ENCODE measurements at places on chromosomes 7 and 10.

DNA sequence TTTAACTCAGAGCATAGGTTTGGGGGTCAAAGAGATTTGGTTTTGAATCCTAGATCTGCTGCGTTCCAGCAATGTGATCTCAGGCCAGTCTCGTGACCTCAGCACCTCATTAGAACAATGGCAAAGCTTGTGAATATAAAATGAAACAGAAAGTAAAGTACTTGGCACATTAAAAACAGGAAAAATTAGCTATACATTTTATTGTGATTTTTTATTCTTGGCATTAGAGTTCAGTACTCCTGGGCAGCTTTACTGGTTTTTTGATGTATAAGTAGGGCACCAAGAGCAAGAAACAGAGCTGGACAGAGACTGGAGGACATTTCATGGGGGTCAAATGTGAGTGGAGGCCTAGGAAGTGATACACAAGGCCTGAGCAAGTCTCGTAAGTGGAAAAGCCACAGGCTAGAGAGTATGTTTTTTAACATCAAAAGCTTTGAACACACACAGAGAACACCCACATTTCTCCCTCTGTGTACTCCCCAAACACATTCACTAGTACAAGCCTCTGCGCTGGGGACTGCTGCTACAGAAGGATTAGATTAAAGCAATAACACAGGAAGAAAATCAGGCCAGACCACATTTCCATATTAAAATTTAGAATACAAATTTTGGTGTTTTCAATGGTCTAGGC lies 157.2 kb upstream of the SLC25A13 start:
- DNase-seq = no peak

- no peak for DNase-seq
Measured at GRCh38 chr10:27998954-27999275, at the start of gene ODAD2. TSS of gene ODAD2 (minus strand) at chr10:27999079. CDS start at chr10:27995142, 3,937 bp downstream.

GRCh38 chr7:68417659-68418058 lies 1180.6 kb upstream of the AUTS2 start:
- no peak for DNase-seq

DNA sequence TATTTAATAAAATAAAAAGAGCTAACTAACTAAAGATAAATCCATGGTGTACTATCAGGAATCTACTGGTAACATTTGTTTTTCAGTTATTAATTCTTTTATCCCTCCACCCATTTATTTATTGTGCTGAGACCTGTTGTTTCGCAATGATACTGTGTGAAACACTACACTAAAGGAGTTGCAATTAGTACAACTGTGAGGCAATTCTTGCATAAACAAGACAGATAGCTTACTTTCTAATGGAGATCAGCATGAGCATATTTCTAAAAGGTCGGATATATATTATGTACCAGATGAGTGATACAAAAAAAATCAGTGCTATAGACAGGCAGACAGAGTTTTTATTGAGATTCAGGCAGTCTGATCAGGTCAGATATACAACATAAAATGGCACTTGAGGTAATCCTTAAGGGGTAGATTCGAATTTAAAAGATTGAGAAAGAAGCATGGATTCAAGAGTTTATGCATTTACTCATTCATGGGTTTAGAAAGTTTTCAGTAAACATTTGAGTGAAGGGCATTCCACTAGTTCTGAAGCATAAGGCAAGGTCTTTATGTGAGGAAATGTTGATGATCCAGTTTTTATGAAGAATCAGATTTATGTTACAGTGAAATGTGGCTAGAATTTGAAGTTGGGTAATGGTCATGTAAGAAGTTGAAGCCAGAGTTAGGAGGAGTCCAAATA lies 147.6 kb downstream of the POLR1F start:
- no peak for DNase-seq

- DNase-seq = no peak
Measured at GRCh38 chr10:96118604-96119450, 11.3 kb upstream of the ZNF518A start.

DNA sequence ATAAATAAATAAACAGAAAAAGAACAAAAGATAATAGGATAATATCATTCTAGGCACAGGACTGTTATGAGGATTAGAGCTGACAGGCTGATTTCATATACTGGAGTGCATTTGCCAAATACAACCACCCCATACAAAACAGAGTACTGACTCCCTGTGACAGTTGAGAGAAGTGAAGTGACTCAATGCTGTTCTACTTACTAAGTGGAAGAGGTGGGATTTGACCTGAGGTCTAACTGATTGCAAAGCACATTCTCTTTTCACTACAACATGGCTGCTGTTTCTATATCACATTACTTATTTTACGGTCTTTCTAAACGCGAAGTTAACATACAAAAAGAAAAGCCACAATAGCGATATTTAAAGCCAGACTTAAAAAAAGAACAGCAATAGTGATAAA lies 51.4 kb downstream of the ITGB1 start:
- DNase-seq = no peak

GRCh38 chr7:10696064-10696463 lies 277.6 kb upstream of the PHF14 start:
- DNase-seq = no peak

- no peak for DNase-seq
Measured at GRCh38 chr7:70188901-70189650, 590.8 kb downstream of the AUTS2 start.

- DNase-seq = no peak
Measured at GRCh38 chr7:41872966-41873365, 170.1 kb upstream of the INHBA start.

DNA sequence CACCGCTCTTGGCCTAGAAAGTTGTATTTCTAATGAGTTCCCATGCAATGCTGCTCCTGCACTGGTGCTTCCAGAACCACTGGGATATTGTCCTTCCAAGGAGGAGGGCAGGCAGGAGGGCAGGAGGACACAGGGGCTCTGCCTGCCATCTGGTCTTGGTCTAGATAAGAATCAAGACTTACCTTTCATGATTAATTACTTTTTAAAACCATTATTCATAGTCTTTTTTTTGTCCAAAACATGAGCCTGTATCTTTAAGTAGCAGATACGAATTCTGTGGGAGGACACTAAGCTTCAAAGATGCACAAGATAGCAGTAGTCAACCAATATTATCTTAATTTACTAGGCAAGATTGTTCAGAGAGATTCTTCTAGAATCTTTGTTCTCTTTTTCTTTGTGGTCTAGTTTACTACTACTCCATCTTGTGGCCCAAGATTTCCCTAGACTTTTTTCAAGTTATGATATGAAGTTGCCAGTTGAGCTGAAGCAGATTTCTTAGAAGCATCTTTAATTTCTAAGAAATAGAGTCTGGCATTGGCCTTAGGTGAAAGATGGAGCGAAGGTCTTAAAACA lies 57.6 kb downstream of the RBM33 start:
- no peak for DNase-seq

DNA sequence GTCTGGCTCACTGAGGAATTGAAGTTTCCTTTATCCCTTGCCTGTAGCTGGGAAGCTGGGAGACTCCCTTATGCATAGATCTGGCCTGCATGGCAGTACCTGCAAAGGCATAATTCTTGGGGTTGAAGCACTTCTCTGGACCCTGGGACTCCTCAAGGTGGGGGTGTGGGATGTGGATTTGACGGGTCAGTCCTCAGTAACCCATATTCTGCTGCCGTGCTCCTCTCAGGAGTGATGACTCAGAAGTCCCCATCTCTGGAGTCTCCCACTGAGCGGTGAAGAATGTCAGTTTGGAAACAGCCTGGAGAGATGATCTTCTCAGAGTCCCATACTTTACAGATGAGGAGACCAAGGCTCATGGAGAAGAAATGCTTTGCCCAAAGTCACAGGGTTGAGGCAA lies 49.0 kb downstream of the SORCS3 start:
- DNase-seq = no peak

DNA sequence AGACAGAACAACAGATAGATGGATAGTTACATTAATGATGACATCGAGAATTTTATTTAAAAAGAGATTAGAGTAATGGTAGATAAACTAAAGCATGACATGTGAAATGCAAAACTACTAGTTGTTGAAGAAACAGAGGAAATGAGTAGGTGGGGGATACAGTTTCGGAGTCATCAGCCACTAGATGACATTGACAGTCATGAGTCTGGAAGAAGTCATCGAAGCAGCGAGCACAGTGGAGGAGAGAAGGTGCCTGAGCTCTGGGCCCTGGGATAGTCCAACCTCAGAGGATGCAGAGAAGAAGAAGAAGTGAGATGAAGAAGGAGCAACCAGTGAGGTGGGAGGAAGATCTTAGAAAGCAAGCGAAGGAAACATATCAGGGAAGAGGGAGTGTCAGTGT lies 20.2 kb upstream of the SEC61A2 start:
- DNase-seq = no peak

DNA sequence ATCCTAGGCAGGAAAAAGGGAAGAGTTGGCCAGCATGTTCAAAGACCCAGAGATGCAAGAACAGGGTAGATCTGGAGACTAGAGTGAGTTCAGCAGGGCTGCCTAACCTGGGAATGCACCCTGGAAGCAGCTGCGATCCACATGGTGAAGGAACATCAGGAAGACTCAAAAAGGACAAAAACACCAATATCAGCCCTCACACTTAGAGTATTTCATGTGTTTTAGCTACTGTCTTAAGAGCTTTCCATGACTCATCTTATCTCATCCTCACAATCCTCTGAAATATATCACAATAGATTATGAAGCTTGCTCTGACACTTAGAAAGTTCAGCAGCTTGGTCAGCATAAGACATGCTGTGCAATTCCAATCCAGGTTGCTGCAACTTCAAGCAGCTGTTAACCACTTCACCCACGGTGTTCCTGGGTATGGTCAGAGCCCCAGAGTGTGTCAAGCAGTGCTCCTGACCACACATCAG lies 380.9 kb downstream of the PARD3 start:
- no peak for DNase-seq

DNA sequence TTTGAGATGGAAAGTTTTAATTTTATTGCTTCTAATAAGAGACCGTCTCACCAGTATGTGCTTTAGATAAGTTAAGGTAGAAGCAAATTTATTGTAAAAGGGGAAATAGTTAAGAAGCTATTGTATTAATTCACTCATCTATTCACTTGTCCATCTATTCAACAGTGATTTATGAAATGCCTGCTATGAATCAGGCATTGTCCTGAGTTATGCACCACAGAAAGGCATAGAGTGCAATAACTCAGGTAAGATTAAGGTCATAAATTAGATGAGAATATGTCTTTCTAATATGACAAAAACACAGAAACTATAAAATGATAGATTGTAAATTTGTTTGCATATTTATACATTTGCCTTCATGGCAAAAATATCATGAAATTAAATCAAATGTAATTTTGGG lies 379.3 kb upstream of the PCDH15 start:
- DNase-seq = no peak

DNA sequence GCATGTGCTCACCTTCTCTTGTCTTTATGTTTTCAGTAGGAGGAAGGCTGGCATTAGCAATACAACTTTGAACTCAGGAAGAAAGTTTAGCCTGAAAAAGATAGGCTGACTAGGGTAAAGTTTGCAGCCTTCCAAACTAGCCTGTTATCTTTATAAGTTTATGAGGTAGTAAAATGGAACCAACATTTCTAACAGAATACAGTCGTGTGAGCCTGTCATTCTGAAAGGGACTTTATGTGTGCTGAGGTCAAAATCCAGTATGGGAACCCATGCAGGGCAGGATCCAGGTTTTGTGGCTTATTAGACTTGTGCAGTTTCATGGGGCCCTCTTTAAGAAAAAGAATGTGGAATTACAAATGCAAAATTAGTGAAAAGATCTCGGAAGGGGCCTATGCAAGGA lies 201.0 kb upstream of the PRPS1L1 start:
- DNase-seq = no peak

GRCh38 chr10:29099001-29099400 lies 189.9 kb upstream of the LYZL1 start:
- DNase-seq = no peak

DNA sequence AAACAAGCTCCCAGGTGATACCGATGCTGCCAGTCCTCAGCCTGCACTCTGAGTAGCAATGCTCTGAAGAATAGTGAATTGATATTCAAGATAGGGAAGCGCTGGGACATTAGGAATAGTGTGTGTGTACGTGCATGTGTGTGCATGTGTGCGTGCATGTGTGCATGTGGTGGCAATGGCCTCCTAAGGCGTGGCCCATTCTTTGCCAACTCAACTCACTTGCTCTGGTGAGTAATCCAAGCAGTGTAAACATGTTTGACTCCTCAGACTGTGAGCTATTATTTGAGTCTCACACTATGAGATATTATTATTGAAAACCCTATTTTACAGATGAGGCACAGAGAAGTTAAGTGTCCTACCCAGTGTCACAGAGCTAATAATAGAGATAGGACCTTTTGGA lies 186.6 kb downstream of the RAB11FIP2 start:
- DNase-seq = no peak

DNA sequence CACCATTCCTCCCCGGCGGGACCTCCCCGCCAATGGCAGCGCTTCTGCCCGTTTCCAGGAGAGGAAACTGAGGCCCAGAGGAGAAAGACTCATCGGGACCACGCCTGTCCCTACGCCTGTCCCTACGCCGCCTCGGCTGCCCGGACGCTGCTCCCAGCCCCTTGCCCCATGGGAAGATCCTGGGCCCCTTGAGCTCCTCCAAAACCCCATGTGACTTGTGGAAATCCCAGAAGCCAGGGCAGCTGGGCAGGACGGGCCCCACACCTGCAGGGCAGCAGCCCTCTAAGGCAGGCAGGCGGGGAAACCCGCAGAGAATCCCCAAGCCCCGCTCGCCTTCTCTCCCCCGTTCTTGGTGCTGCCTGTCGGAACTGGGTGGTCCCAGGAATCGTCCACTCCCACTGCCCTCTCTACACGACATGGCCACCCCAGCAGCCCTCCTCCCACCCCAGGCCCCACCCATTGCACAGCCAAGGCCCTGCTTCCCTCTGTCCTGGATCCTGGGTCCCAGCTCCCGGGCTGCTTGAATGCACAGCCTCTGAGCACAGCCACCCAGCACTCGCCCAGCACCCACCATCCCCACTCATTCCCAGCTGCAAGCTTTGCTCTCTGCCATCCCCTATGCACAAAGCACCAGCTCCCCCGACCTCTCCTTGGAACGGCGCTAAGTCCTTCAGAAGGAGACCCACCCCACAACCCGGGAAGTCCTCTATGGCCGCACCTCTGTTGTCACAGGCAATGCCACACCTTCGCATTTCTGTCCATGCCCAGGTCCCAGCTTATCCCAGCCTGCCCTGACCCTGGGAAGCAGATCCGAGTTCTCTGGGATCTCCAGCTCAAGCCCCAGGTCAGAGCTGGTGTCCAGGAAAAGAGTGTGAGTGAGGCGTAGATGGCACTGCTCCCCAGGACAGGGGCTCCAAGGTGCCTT lies 50.6 kb downstream of the SLC29A4 start:
- DNase-seq = no peak
